Breast epithelium (tissue), 4 donors: ENCODE measurements at places on chromosomes 7 and 10. TPM values are rescaled to one million over a fixed set of nuclear protein-coding genes. Genes with fewer than 3 reads are reported as not detected.
A peak's percentile ranks its signal among the peaks of the same experiment; 100 is the strongest.

DNA sequence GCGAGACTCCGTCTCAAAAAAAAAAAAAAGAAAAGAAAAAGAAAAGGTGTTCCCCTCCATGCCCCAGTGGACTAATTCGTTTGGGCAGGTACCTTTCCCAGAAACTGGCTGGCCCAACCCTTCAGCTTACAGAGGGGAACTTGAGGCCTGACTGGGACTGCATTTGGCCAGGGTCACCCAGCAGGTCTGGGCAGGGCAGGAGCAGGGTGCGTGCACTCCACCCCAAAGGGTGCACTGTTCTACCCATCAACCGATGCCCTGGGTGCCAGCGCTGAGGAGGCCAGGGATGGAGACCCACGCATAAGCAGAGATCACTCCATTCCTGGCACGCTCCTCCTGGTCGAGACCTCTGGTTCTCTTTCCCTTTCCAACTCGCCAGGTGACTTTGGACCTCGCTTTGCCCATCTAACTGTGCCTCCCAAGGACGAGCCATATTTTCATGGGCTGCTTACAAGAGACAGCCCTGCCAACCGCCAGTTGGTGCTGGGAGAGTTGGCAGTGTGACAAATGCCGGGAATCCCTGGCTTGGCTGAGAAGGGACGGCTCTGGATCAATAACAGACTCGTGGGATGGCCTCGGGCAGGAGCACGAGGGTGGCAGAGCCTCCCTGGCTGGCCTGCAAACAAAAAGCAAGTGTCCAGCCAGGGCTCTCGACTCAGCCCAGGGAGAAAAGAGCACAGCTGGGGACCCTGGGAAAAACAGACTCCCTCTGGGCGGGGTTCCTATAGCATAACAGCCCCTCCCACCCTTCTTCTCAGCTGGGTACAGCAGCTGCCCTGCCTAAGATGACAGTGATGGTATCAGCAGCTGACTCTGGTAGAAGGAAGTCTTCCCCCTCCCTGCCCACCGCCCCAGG, 7.9 kb downstream of the HSPB1 start:
- peak overlapping the region; percentile 23 for H3K4me3 ChIP-seq
- H3K27ac ChIP-seq = peak overlapping the region; percentile 84
- DNase-seq = peak; percentile 95
- H3K27me3 ChIP-seq = no peaks in the 10 kb centered on the region
- no peaks in the 10 kb centered on the region for H3K36me3 ChIP-seq

- H3K27me3 ChIP-seq = no peaks in the 10 kb centered on the region
- no peaks in the 10 kb centered on the region for H3K4me1 ChIP-seq
- no peak overlapping the region for H3K4me3 ChIP-seq
- H3K27ac ChIP-seq = no peak overlapping the region
These were observed 4.0 kb downstream of the GPR15LG start for GRCh38 chr10:84177541-84178141.

- no peaks in the 10 kb centered on the region for H3K4me1 ChIP-seq
- no peaks in the 10 kb centered on the region for H3K27me3 ChIP-seq
- DNase-seq = no peak
- H3K27ac ChIP-seq = no peak overlapping the region
- no peak overlapping the region for H3K4me3 ChIP-seq
These were observed 164.7 kb upstream of the PLXDC2 start for GRCh38 chr10:19651549-19651948.

DNA sequence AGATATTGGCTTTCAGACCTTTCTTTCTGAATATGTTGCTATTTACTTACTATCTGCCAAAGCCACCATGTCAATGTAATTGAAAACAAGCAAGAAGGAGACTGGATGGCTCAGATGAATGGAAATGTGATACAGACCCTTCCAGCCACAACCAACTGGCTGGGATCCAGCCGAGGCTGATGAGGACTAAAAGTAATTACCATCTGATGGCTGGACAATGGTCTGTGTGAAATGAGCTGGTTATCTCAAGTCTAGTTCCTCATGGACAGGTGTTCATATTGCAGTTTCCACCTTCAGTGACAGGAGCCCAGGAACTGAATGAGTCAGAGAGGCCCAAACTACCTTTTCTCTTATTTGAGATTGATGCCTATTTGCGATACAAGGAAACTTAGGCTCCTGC, 267.5 kb downstream of the GATA3 start:
- no peaks in the 10 kb centered on the region for H3K4me1 ChIP-seq
- no peaks in the 10 kb centered on the region for H3K27me3 ChIP-seq
- H3K27ac ChIP-seq = no peak overlapping the region
- no peak overlapping the region for H3K4me3 ChIP-seq
- no peak for DNase-seq
- H3K36me3 ChIP-seq = no peaks in the 10 kb centered on the region

GRCh38 chr10:45249978-45250693, 65.3 kb downstream of the OR13A1 start:
- DNase-seq = no peak
- H3K4me1 ChIP-seq = no peaks in the 10 kb centered on the region
- no peaks in the 10 kb centered on the region for H3K36me3 ChIP-seq
- H3K27me3 ChIP-seq = no peaks in the 10 kb centered on the region

- H3K27ac ChIP-seq = no peak overlapping the region
- no peak for DNase-seq
- H3K36me3 ChIP-seq = no peaks in the 10 kb centered on the region
- peaks cover 9% of the 10 kb centered on the region for H3K4me1 ChIP-seq
These were observed 54.9 kb downstream of the ZRANB1 start for GRCh38 chr10:124996854-124997215.

GRCh38 chr7:115475206-115475605, 553.3 kb downstream of the MDFIC start:
- no peak overlapping the region for H3K27ac ChIP-seq
- peaks cover 22% of the 10 kb centered on the region for H3K27me3 ChIP-seq
- H3K4me1 ChIP-seq = no peaks in the 10 kb centered on the region
- no peaks in the 10 kb centered on the region for H3K36me3 ChIP-seq

DNA sequence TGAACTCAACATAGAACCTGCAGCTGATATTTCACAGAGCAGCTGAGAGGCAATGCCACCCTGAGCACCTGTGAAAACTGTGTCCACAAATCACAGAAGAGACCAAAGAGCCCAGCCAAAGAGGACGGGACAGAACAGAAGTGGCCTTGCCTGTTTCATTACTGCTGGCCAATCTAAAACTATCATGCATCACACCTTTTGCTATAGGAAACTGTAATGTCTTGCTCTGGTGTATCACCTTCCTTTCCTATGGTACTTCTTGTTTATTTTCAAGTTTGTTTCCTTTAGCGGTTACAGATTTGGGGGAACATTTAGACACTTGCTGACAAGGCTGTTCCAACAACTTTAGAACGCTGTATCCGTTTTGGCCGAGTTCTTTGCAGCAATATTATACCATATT, 80.3 kb downstream of the PIP4K2A start:
- H3K4me3 ChIP-seq = no peak overlapping the region
- no peaks in the 10 kb centered on the region for H3K27me3 ChIP-seq
- H3K27ac ChIP-seq = peak overlapping the region; percentile 81
- DNase-seq = no peak
- no peaks in the 10 kb centered on the region for H3K36me3 ChIP-seq

DNA sequence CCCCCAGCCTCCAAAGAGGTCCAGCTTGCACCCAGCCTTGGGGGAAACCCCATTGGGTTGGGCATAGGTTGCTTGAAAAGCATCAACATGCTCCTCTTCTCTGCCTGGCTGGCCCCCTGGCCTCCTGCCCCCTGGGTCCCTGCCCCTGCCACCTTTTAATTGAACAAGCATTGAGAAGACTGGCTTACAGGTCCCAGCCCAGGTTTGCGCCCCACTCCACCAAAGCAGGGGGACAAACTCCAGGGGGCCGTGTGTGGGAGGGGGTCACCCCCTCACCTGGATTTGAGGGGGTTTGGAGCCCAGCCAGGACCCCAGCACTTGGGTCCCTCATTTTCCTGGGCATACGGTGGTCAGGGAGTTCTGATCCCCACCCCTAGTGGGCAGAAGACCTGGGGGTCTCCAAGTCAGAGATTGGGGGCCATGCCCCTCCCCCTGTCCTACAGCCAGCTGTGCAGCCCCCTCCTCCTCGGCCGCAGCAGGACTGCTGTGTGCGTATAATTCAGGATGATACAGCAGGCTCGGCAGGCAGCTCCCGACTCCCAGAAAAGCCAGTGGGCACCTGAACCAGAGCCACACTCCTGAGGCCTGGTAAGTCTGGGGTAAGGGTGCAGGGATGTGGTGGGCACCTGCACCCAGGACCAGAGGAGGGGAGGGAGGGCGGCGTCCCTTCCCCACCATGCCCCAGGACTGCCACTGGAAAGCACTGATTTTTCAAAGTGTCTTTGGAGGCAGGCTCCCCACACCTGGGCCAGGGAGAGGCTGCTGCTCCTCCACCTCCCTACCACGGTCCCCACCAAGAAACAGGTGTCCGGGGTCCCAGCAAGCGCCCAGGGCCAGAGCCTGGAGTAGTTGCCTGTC, 1.7 kb downstream of the ELFN1 start:
- peaks cover 4% of the 10 kb centered on the region for H3K4me1 ChIP-seq
- peak; percentile 48 for DNase-seq
- H3K4me3 ChIP-seq = no peak overlapping the region
- H3K27me3 ChIP-seq = peaks cover 84% of the 10 kb centered on the region

- H3K4me3 ChIP-seq = no peak overlapping the region
- H3K27ac ChIP-seq = no peak overlapping the region
- no peak for DNase-seq
- H3K36me3 ChIP-seq = no peaks in the 10 kb centered on the region
These were observed 244.7 kb upstream of the RHOBTB1 start for GRCh38 chr10:61188691-61189090.

DNA sequence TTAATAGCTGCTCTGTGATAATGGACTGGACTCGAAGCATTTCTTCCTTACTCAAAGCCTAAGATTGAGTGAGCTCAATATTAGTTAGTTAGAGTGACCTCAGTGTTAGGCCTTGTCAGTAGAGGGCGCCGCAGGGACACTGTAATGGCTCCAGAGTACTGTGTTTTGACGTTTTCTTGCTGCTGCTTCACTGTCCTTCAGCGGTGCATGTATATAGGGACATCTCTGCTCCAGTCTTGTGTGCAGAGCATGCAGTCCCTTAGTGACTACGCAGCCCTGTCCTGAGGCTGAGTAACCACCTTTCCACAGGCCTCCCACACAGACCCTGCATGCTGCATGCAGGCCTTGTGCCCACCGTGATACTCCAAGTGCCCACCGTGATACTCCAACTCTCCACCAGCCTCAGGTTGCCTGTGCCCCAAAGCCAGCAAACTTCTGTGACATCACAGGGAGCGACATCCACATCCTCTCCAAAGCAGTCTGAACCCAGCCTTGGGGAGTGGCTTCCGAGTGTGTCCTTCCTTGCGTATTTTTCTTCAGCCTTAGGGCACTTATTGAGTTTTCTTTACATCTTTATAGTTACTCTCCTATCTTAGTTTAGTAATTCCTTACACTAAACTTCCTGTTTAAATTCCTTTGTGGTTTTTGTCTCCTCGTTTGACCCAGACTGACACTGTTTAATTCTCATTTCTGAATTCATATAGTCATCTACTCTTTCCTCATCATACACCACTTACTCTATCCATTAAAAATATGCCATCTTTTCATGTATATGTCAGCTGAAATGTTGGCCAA, 118.2 kb downstream of the JAZF1 start:
- DNase-seq = no peak
- H3K27me3 ChIP-seq = no peaks in the 10 kb centered on the region
- no peak overlapping the region for H3K4me3 ChIP-seq
- no peak overlapping the region for H3K27ac ChIP-seq
- no peaks in the 10 kb centered on the region for H3K36me3 ChIP-seq

- no peaks in the 10 kb centered on the region for H3K36me3 ChIP-seq
- H3K4me1 ChIP-seq = no peaks in the 10 kb centered on the region
- H3K4me3 ChIP-seq = no peak overlapping the region
- no peaks in the 10 kb centered on the region for H3K27me3 ChIP-seq
- DNase-seq = no peak
These were observed 64.0 kb downstream of the CTBP2 start for GRCh38 chr10:125096371-125096770.

- no peaks in the 10 kb centered on the region for H3K27me3 ChIP-seq
- H3K4me1 ChIP-seq = no peaks in the 10 kb centered on the region
- H3K36me3 ChIP-seq = no peaks in the 10 kb centered on the region
- H3K4me3 ChIP-seq = no peak overlapping the region
These were observed 3.2 kb downstream of the CSGALNACT2 start for GRCh38 chr10:43141421-43141820.

- no peaks in the 10 kb centered on the region for H3K36me3 ChIP-seq
- H3K27me3 ChIP-seq = no peaks in the 10 kb centered on the region
- H3K27ac ChIP-seq = no peak overlapping the region
- no peaks in the 10 kb centered on the region for H3K4me1 ChIP-seq
- H3K4me3 ChIP-seq = no peak overlapping the region
These were observed 52.6 kb downstream of the MCU start for GRCh38 chr10:72744566-72744965.

Gene MRLN
- total RNA-seq = not detected

Gene AKR1B15
- total RNA-seq = 3.5 TPM

Gene AOAH
- 4.6 TPM for total RNA-seq

Gene PTPRZ1
- total RNA-seq = 36.9 TPM

Gene HUS1
- total RNA-seq = 31.5 TPM

Gene PRKAR2B
- total RNA-seq = 34.7 TPM

Gene HELLS
- 7.5 TPM for total RNA-seq

Gene GIMAP8
- total RNA-seq = 11.5 TPM

Gene FAM25G
- not detected for total RNA-seq

Gene SLC25A28
- 35.1 TPM for total RNA-seq
